ENCODE measurements at places on chromosomes 11 and 22.

DNA sequence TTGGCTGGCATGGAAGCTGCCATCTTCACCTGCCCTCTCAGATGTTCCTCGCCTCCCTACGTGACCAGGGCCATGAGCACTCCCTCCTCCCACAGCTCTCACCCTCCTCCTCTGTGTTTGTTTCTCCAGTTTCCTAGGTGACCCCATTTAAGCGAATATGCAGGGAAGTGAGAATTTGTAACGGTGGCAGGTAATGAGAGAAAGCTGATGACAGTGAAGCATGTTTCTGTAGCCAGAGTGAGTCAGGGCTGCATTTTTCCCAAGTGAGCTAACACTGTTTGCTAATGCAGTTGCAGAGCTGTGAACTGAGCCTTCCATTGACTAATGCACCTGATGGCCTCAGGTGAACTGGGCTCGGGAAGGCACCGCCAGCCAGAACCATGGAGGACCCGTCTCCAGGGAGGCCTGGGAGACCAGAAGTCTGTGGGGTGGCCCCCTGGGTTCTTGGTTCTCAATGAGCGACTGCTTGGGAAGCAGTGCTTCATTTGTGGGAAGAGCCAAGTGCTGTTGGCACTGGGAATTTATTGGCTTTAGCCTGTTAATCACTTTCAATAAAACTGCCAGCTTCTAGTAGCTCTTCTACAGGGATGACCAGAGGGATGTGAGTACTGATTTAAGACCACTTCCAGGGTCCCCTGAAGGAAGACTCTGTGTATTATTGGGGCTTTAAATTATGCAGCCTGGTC, 64.5 kb downstream of the BARX2 start:
- DNase-seq: no peak

DNA sequence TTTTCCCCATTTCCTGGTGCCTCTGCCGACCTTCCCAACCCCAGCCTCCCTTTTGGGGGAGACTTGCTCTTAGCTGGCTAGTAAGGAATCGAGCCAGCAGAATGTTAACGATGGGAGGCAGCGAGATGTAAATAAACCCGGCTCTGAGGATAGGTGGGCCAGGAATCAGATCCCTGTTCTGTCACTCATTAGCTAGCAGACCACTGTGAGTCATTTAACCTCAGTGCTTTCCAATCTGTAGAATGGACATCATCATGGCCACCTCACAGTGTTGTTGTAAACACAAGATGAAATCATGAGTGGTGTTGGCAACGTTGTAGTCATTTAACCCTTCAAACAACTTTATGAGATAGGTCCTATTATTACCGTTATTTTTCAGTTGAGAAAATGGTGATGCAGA, 208.6 kb downstream of the KIRREL3 start:
- DNase-seq: no peak

DNA sequence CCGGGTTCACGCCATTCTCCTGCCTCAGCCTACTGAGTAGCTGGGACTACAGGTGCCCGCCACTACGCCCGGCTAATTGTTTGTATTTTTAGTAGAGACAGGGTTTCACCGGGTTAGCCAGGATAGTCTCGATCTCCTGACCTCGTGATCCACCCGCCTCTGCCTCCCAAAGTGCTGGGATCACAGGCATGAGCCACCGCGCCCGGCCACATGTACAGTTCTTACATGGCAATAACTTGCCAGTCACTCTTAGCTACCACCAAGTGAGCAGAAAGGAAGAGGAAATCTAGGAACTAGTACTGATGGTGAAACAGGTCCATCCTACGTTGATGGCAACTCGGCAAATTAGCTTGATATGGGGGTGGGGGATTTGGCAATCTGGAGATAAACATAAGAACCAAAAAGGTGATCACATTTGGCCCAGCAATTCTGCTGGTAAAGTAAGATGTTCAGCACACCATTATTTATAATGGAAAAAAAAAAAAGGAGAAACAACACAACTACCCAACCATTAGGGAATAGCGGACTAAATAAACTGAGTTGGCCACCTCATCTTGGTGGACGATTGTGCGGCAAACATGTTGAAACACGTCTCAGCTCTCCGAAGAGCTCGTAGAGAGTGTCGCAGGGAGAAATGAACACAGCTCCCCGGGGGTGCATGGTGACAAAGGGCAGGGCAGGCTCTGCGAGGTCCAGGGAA, 5.3 kb downstream of the NLRP6 start:
- DNase-seq: no peak

- no peak for DNase-seq
Measured at GRCh38 chr22:36366291-36366708, 21.5 kb downstream of the MYH9 start.

DNA sequence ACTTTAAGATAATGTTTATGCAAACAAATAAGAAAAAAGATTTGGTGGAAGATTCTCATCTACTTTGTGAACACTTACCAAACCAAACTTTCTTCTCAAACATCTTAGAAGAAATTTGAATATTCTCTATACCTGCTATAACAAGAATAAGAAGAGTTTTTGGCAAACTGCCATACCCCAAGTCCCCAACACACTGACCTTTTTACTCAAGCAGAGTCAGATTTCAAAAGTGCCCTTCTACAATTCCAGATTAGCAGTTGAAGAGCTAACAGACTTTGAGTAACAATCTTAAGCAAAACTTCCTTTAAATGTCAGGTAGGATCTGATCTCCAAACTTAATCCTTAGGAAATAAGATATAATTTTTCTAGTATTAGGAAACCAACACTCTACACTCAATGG, 33.9 kb downstream of the TSG101 start:
- DNase-seq: no peak

DNA sequence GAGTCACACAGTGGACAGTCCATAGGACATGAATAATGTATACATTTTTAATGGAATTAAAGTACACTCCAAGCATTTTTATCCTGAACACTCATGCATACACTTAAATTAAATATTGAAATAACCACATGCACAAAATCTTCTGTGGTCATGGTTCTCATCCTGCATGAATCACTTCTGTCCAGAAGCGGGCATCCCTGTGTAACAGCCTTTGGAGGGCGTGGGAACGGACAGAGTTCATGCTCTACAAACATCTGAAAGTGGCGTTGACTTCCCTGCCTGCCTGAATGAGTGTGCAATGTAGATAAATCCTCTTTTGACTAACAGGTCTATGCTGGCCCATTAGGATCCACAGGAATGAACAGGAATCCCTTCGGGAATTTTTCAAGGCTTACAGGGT, 780.2 kb downstream of the BRD1 start:
- no peak for DNase-seq

DNA sequence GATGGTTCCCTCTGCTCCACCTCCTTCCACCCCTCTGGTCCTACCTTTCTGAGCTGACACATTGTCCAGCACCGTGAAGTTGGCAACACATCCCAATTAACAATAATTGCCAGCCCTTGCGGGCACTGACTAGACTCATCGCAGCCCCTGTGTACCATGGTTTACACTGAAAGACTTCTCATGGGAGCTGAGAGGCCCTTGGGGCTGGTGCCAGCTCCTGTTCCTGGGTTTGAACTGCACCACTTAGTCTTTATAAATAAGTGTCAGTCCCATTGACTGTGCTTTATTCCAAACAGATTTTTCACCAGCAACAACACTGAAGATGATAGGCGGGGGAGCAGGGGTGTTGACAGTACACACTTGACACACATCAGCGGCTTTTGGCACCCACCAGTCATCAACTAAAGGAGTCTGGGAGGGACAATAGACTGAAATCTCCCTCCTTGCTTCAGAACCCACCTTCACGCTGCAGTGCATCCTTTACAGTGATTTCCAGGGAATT, 447.3 kb downstream of the NTM start:
- DNase-seq: no peak

GRCh38 chr11:110286298-110287040, 9.9 kb downstream of the RDX start:
- no peak for DNase-seq

- no peak for DNase-seq
Measured at GRCh38 chr11:15958910-15959309, 397.4 kb downstream of the SOX6 start.

DNA sequence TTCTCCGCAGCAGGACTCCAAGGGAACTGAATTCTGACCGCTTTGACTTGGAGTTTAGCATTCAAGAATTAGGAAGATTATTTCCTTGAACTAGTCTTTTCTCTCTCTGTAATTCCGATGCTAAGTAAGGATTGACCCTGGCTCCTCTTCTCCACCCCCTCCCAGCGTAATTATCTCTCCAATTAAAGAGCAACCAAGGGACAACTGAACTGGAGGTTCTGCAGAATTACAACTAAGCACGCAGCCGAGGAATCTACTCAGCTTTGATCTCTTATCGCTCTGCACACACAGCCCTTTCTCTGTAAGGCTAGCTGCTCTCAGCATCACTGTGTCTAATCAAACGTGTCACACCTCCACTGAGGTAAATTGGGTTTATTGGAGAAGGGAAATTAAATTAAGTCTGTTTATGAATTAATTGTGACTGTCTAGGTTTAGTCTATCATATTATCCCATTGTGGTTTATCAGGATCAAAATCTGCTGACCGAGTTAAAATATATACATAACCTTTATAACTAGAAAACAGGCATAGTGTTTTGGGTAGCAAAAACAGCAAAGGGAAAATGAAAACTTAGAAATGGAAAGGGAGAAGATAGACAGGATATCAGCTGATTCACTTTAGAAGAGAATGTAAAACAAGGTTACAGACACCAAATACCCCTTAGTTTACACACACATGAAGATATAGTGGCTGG, 241.3 kb upstream of the LARGE1 start:
- no peak for DNase-seq

GRCh38 chr22:29393019-29393608, 4.7 kb upstream of the AP1B1 start:
- DNase-seq: no peak

DNA sequence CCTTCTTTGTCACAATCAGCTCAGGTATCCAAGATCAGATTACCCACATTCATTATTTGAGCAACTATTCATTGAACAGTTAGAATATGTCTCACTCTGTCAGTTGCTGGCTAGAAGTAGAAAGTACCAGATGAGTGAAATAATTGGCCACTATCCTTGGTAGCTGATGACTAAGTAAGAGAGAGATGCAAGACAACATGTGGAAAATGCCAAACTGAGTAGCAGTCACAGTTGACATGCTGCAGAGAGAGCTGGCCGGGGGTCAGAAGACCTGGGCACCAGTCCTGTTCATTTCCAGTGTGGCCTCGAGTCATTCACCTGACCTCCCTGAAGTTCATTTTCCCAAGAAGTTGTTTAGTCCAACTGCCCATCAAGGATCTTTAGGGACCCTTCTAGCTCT, 22.5 kb upstream of the SMIM35 start:
- DNase-seq: no peak

DNA sequence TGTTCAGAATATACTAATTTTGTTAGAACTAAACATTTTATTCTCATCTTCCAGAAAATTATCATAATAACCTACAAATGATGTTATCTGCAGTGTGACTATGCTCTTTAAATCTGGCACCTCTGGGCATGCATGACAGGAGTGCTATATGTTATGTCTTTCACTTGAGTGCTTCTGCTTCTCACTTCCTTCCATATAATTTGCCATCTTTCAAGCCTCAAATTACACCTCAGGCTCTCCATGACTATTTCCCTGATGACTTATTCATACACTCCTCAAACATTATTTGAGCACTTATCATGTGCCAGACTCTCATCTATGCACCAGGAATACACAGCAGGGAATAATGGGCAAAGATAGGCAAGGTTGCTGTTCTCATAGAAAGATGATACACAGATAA, 219.3 kb upstream of the POU2AF2 start:
- DNase-seq: no peak

GRCh38 chr11:29256580-29256979, 760.2 kb downstream of the KCNA4 start:
- DNase-seq: no peak

DNA sequence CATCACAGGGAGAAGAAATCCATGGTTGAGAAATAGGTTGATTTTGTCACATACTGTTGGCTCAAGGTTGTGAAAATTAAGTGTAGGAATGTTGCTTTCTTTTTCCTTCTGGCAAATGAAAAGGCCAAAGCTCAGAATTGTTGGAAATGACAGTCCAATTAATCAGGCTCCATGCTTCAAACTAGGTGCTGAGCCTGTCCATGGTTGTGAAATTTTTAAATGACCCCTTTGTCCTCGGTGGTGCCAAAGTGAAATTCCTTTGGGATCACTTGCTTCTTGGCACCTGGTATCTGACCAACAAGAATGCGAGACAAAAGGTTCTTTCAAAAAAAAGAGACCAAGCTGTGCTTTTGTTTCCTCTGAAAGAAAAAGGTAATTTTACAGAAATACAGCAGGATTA, 451.9 kb downstream of the ETS1 start:
- DNase-seq: no peak
